HepG2 (cell line): ENCODE measurements at places on chromosomes 4 and X.

DNA sequence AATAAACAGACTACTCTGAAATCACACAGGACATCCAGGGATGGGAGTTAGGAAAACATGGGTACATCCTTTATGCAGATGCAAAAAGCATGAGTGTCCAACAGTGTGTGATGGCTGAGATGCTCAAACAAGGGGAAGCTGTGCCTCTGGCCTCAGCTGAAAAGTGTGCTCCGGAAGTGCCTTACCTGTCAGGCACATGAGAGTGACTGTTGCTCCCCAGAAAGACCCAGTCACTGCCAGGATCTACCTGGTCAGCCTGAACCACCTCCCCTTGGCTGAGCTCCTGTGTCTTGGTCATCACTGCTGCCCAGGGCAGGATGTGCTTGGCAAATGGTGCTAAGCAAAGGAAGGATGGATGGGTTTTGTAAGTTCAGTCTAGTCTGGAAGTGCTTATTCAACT lies 4.0 kb downstream of the PPP2R2C start:
- no peak for DNase-seq

- no peak for DNase-seq
These were observed 226.0 kb downstream of the LDB2 start for GRCh38 chr4:16672421-16672820.

DNA sequence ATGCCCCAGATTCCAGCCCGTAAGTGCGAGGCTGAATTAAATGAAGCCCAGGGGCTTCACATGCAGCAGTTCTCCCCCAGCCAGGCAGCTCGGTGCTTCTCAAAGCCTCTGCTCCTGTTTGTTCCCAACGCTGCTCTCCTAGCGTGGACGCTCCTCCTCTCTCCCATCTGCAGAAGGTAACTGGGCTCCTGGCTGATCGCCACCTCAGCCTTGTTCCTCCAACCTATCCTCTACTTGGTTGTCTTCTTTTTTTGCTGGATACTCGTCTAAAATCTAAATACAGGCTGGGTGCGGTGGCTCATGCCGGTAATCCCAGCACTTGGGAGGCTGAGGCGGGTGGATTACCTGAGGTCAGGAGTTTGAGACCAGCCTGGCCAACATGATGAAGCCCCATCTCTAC lies 70.3 kb downstream of the NSUN7 start:
- no peak for DNase-seq

DNA sequence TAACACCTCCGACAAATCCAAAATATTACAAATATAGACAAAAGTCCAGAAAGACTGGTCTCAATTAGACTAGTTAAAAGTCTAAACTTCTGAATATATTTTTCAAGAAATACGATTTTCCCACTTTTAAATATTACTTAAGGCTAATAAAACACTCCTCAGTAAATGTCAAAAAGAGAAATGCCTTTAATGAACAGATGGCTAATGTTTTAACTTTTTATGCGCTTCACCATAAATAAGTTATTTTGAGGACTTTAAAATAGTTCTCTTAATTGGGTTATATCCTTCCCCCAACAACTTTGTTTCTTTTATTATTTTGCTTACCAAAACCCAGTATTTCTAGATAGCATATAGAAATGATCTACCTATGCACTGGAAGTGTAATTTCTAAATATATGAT lies 201.4 kb downstream of the APBB2 start:
- DNase-seq = no peak

DNA sequence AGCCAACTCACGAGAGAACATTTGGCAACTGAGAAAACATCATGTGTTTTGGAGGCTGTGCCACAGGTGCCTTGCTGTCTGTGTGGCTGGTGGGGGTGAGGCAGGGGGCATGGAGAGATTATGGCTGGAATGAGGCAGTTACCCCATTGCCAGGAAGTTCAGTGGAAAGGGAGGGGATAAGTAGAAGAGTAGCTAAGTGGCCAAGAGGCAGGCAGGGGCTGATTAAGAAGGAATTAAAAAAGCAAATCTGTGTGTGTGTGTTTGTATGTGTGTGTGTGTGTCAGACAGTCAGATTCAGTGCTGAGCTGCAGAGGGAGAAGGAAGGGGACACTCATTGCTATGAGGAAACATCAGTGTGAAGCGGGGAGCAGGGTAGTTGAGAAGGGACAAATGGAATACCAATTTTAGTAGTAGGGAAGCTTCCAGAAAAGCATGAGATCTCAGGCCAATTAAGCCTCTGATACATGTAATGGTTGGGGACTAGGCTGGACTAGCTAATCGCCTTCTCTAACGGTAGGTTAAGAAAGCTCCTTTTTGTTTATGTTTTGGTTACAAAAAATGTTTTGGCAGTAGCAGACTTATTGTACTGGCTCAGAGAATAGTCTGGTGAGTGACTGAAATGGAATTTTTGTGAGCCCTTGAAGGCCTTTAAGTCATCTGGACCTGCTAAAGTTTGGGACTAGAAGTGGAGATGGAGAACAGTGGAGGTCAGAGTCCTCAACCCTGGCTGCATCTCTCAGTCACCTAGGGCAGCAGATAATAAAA lies 18.5 kb downstream of the TMEM164 start:
- DNase-seq = no peak

DNA sequence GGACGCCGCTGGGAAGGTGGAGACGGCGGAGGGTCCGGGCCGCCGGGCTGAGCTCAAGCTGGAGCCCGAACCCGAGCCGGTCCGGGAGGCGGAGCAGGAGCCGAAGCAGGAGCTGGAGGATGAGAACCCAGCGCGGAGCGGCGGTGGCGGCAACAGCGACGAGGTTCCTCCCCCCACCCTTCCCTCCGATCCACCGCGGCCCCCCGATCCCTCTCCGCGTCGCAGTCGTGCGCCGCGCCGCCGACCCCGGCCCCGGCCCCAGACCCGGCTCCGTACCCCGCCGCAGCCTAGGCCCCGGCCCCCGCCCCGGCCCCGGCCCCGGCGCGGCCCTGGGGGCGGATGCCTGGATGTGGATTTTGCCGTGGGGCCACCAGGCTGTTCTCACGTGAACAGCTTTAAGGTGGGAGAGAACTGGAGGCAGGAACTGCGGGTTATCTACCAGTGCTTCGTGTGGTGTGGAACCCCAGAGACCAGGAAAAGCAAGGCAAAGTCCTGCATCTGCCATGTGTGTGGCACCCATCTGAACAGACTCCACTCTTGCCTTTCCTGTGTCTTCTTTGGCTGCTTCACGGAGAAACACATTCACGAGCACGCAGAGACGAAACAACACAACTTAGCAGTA lies 483 bp downstream of the USP27X start:
- DNase-seq = no peak

DNA sequence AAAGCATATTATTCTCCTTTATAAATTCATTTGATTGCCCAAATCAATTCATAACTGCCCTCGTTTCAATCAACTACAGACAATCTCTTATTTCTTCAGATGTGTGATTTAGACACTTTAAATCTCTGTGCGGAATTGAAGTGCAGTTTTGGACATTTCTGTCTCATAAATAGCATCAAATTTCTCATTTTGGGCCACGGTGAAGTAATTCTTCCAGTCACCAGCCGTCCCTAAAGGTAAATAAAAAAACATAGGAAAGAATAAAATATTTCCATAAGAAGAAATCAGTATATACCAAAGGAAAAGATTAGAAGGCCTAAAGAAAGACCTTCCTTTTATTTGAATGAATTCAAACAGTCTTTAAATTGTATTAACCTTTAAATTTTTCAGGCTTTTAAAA lies 33.4 kb downstream of the SULT1B1 start:
- DNase-seq = no peak

GRCh38 chr4:184318852-184319251 lies 101.2 kb upstream of the ENPP6 start:
- no peak for DNase-seq

GRCh38 chr4:101074326-101074725 lies 273.0 kb downstream of the PPP3CA start:
- DNase-seq = no peak

DNA sequence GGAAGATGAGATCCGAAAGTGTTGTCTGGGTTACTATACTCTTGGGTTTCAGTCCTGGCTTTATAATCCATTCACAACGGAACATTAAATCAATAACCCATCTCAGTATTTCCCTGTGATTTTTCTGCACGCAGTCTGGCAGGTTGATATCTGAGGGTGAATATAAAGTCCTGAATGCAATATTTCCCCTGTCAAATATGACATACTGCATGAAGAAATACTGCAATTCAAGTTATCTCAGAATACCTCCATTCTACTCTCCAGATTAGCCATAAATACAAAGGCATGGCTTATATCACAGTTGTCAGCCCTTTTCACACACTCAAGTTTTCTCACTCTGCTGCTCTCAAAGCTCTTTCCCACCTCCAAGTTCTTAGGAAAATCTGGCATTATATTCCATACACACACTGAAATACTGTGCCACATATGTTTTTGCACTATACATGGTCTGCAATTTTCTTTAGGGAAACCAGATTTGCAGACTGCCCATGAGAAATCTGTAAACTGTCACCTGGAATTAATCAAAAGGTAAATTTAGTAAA lies 64.7 kb downstream of the WDFY3 start:
- no peak for DNase-seq

GRCh38 chr4:2049811-2050210 lies 9.3 kb upstream of the NAT8L start:
- DNase-seq = no peak

GRCh38 chr4:8192748-8193738 lies 6.0 kb upstream of the SH3TC1 start:
- peak; percentile 73 for DNase-seq

- no peak for DNase-seq
These were observed 1342.4 kb upstream of the TENM3 start for GRCh38 chr4:180900781-180901180.

GRCh38 chr4:11165052-11165451 lies 263.6 kb downstream of the HS3ST1 start:
- no peak for DNase-seq

- DNase-seq = no peak
These were observed 32.0 kb downstream of the IL15 start for GRCh38 chr4:141668200-141668910.

- no peak for DNase-seq
These were observed 20.3 kb upstream of the ASMTL start for GRCh38 chrX:1472975-1473374.

GRCh38 chr4:5141802-5142201 lies 90.5 kb downstream of the STK32B start:
- no peak for DNase-seq

- DNase-seq = no peak
These were observed 50.5 kb upstream of the UGT2B4 start for GRCh38 chr4:69546134-69546765.

GRCh38 chr4:105050896-105051295 lies 95.8 kb upstream of the TET2 start:
- DNase-seq = no peak

GRCh38 chr4:151808120-151808529 lies 47.3 kb upstream of the GATB start:
- DNase-seq = no peak

- DNase-seq = peak; percentile 77
These were observed 21.0 kb downstream of the MAOA start for GRCh38 chrX:43676971-43677572.

DNA sequence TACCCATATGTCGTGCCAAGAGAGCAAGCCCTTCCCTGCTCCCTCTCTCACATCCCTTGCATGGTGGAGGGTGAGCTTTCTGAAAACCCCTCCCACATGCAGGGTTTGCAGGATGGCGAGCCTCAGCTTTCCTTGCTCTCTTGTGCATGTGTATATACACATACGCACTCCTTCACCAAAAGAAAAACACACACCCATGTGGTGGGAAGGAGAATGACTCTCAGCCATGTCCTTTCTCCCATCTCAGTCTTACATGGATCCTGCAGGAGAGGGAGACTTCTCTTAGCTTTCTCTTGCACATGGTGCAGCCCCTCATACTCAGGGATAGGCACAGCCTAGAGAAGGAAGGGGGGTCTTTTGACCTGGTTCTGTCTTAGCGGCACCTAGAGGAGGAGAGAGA lies 81.1 kb downstream of the CLCN5 start:
- no peak for DNase-seq

DNA sequence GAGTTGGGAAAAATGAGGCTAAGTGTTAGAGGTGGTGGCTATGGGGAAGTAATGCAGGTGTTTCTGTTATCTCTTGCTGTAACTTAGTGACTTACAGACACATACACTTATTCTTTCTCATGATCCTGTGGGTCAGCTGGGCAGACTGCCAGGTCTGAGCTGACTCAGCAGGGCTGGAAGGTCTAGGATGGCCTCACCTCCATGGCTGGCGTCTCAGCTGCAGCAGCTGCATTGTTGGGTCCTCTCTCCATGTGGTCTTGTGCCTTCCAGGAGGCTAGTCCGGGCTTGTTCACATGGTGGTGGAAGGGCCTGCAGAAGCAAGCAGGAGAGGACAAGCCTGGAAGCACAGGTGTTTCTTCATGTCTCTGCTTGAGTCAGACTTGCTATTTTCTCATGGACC lies 172.7 kb downstream of the NHS start:
- DNase-seq = peak; percentile 4

- DNase-seq = no peak
These were observed 118.9 kb downstream of the KLHL4 start for GRCh38 chrX:87636533-87636932.

DNA sequence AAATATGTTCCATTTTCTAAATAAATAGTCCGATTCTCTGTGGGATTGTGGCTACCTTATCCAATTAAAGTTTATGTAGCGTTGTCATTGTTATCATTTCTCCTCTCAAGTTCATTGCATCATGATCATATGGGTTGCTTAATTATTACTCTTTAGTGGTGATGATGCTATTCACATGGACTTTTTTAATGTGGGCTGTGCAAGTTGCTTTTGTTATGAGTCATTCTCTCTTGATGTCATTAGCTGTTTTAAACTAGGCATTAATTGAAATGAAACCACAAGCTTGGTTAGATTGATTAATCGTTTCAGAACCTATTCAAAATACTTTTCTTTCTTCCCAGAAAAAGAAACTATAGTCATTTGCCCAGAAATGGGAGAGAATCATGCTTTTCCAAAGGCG lies 38.2 kb downstream of the NHS start:
- no peak for DNase-seq

- no peak for DNase-seq
These were observed 58.4 kb upstream of the SCOC start for GRCh38 chr4:140315019-140315418.

- peak; percentile 10 for DNase-seq
These were observed 107.3 kb downstream of the AMMECR1 start for GRCh38 chrX:110210417-110211139.

- no peak for DNase-seq
These were observed 65.6 kb downstream of the ASB9 start for GRCh38 chrX:15204130-15204751.

DNA sequence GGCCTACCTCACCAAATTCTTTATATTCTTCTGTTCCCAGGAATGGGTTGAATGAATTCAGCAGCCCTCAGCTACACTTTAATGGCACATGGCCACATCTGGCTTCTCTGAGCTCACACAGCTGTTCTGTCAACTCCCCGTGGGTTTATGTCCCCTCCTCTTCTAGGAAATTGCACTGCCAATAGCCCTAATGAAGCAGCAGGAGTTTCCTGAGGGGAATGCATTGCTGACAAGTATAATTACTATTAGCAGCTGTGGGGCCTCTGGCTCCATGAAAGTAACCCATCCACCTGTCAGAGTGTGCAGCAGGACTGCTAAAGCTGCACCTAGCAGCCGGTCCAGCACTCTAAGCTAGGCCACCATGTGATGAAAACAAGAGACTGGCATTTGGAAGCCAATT lies 50.3 kb downstream of the FTHL17 start:
- DNase-seq = no peak
